AG09319 (cell line): ENCODE measurements at places on chromosomes 3 and 15.

DNA sequence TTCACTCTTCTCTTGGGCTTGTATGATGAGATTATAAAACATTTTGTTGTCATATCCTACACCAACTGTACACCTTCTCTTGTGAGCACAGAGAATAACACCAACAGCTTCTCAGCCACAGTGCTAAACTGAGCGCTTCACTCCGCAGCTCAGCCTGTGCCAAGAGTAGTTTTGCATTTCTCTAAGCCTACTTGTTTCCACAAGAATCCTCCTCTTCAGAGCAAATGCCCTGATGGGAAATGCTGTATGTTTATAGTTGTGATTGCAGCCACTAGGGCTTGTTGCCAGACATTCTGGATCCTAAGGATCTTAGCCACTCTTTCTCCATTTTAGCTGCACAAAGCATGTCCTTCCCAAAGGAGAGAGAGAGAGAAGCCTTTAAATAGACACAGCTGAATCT is 138.8 kb upstream of the PLXND1 start:
- DNase-seq, result peak; percentile 63

GRCh38 chr15:98077186-98077585 is 116.7 kb downstream of the ARRDC4 start:
- DNase-seq, result no peak

DNA sequence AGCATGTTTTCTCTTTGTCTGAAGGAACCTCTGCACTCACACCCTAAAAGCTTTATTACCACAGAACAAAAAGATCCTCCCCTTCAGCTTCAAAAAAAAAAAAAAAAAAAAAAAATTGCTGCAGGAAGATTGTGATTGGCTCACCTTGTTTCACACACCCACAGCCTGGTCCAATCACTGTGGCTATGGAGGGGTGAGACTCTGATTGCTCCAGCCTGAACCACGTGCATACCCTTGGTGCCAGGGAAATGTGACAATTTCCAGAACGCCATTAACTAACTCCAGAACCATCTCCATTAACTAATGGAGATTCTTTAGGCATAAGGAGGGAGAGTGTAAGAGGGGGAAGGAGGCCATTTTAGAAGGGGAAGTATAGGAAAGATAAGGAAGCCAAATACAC is 106.5 kb upstream of the CRBN start:
- DNase-seq, result no peak

DNA sequence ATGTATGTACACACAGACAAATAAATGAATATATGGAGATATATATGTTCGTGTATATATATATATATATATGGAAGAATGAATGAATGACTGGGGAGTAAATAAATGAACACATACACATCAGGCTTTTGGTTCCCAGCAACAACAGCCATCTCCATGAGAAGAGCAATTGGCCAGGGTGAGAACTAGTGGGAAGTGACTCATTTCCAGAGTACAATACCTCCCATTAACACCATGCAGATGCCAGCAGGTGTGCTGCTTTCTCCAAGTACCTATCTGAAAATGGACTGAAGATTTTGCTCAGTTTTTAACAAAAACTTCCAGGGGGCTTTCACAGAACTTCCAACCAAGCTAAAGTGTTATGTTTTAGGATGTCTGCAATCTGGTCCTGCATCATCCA is 179.8 kb upstream of the SLC2A2 start:
- DNase-seq, result no peak

DNA sequence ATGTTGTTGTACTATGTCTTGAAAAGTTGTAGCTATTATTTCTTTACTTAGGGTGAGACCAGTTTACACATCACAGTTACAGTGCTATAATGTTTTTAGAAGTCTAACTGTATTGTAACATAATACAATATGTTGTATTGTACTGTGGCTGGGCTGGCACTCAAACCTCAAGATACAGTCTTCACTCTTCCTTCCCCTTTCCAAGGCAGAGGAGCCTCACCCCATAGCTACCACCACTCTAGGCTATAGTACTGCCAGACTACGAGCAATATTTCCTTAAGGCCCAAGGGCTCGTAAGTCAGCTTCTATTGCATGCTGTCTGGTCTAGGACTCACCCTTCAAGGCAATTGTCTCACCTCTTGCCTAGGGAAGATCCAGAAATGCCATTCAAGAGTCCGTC is 597.7 kb downstream of the OTOL1 start:
- no peak for DNase-seq

- no peak for DNase-seq
These were observed 41.3 kb upstream of the FSTL1 start for GRCh38 chr3:120492103-120492502.

GRCh38 chr15:44729408-44730127 is 6.8 kb upstream of the TRIM69 start:
- DNase-seq, result no peak

GRCh38 chr3:3064297-3064696 is 45.9 kb downstream of the IL5RA start:
- no peak for DNase-seq

DNA sequence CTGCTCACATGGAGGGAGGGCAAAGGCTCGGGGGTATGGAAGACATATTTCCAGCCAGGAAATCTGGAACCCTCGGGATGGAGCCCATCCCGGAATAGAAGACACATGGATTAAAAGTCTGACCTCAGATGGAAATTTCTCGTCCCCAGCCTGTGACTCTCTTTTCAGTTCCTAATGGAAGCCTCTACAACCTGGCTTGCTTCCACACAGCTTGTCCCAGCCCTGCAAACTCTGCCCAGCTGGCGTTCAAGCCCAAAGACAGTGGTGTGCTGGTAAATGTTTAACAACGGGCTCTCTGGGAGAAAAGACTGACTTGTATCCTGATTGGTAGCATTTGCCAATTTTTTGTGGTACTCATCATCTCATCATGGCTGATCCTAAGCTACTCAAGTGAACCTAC is 35.6 kb upstream of the TLE3 start:
- DNase-seq, result no peak

DNA sequence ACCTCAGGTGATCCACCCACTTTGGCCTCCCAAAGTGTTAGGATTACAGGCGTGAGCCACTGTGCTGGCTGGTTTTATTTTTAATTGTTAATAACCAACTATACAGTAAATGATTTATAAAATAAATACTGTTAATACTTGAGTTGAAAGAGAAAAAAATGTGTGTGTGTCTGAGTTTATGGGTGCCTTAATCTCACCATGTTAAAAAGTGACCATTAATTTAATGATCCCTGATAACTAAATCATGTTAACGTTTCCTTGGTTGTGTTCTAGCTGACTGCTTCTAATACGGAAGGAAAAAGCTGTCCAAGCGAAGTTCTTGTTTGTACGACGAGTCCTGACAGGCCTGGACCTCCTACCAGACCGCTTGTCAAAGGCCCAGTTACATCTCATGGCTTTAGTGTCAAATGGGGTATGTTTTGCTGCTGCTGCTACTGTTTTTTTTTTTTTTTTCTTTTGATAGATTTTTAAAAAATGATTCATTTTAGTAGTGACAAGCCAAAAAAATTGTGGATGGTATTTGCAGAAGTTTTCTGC is 113.5 kb downstream of the GHSR start:
- DNase-seq, result no peak

DNA sequence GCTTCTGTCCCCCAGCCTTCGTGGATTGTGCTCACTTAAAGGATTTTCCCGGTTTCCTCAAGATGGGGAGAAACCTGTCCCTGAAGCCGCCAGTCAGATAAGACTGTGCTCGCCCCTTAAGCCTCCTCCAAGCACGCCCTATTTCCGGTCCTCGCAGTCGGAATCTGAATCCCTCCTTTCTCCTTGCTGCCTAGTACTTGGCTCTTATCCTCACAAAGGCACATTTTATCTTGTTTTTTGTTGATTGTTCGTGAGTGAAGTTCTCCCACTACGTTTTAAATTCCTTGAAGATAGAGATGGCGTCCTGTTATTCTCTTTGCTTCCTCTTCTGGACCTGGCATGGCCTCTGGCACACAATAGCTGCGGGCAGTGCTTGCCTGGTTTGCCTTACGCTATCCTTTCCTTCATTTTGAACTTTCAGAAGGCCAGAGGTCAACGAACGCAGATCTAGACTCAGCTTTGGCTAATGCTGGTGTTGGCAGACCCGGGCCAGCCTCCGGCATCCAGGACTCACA is 1.7 kb downstream of the CLDN11 start:
- DNase-seq, result no peak

- no peak for DNase-seq
These were observed 15.6 kb downstream of the NBEAL2 start for GRCh38 chr3:46994801-46995731.

GRCh38 chr15:41323611-41324010 is 8.8 kb downstream of the OIP5 start:
- no peak for DNase-seq

DNA sequence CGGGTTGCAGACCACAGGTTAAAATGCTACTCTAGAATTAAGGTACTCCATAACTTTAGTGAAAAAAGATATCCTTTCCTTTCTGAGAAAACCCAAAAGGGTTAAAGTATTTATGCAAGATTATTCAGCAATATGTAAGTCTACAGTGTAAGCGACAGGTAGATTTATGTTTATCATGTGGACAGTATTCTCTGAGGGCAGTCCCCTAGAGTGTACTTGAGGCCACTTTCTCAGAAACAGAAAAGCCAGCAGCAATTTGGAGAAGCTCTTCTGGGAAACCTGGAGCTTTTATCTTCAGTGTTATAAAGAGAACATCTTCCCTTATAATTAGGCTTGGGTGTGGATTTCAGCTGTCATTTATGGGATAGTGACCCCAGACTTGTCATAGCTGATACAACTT is 8.9 kb downstream of the ST3GAL6 start:
- no peak for DNase-seq

GRCh38 chr15:41331281-41331680 is 1.1 kb downstream of the OIP5 start:
- DNase-seq, result no peak

GRCh38 chr3:178435575-178435974 is 100.7 kb upstream of the KCNMB2 start:
- DNase-seq, result no peak

DNA sequence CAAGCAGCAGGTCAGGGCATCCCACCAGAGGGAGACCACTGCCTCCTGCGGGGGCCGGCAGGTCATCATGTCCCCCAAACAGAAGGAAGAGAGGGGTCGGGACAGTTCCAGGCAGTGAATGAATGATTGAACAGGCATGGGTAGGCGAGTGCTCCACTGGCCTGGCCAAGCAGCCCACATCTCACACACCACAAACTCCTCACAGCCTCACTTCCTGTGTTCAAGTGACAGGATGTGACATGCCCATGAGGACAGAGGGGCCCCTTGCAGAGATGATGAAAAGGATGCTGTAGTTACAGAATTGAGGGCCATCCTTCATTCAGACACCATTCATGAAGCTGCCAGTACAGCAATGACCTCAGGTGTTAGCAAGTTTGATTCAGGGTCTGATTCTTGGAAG is 3.7 kb downstream of the IQSEC1 start:
- no peak for DNase-seq

- DNase-seq, result no peak
These were observed 429.4 kb downstream of the EDEM1 start for GRCh38 chr3:5616873-5617272.

DNA sequence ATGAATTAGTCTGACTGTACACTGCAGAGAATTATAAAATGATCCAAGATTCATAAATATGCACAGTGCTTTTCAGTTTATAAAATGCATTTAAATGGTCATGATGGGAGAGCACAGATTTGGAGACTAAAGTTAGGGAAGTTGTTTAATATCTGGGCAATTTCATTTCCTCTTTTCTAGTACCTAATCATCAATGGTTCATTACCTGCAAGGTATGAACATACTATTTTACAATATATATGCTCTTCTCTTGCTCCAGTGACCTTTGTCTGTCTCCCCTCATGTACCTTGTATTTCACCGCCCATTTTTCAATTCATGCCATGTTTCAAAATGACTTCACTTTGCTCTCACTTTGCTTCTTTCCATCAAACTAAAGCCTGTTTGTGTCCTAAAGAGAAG is 114.5 kb downstream of the SUCNR1 start:
- no peak for DNase-seq

GRCh38 chr15:27512281-27513001 is 541.5 kb downstream of the GABRG3 start:
- DNase-seq, result no peak

DNA sequence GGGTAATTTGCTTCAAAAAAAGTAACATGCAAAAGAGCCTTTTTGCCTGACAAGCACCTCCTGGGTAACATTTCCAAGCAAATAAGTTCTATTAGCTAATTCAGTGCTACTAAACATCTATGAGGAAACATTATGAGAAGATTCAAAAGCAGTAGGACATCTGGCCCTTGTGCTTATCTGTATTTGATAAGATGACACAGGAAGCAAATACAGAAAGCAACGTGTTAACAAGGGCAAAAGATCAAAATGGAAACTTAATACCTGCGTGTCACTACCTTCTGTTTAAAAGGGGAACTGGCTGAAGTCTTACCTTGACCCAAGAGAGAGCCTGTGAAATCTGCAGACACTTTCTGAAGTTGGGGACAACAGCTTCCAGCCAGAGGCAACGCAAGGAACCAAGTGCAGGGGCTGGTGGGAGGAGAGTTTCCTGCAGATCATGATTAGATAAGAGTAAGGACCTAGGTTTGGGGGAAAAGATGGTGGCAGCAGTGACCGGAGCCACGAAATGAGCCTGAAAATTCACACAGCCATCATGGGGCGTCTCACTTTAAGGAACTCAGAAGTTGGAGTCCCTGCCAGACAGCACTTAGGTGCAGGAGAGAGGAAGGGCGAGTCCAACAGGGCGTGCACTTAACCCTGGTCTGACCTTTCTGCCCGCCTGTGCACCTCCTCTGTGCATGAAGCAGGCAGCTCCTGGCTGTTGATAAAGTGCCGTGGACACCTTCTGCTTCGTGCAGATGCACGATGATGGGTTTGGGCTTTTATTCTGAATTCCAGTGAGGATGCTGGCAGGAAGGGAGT is 153.6 kb upstream of the BHLHE40 start:
- no peak for DNase-seq

- DNase-seq, result no peak
These were observed 22.9 kb downstream of the CHDH start for GRCh38 chr3:53823026-53823955.

DNA sequence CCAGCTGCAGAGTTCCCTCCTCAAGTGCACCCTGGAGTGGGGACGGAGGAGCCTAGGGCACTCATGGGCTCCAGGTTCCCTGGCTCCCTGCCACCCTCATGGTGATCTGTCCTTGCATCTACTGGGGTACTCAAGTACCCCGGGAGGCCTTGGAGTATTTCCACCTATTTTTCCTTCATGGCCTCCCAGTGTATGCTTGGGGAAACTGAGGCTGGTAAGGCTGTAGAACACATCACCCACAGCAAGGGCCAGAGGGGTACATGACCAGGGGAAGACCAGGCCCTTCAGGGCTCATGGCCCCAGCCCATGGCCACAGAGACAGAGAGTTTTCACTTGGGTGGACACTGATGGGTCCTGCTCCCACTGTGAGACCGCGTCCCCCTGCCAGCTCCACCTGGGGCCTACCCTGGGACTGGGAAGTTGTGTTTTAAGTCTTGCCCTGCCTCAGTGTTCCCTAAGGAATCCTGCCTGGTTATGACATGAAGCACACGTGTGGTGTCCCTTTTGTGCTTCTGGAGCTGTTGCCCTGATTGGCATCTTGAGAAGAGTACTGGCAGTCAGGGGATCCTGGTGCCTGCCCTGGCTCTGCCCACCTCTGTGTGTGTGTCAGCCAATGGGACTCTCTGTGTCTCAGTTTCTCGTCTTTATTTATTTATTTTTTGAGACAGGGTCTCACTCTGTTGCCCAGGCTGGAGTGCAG is 132.8 kb downstream of the TJP1 start:
- no peak for DNase-seq

- no peak for DNase-seq
These were observed 90.0 kb upstream of the RPL32 start for GRCh38 chr3:12931273-12931905.
